Smooth muscle cell of bladder (primary cell): ENCODE measurements at places on chromosomes 1 and 21. TPM values are rescaled to one million over a fixed set of nuclear protein-coding genes. Genes with fewer than 3 reads are reported as not detected.

The IVL gene
- not detected in 2 replicates for total RNA-seq

The CD1E gene
- total RNA-seq = not detected in 2 replicates

The OR2L13 gene
- not detected in 2 replicates for total RNA-seq

The KIF2C gene
- total RNA-seq = 2.9 and 3.4 TPM in 2 replicates

The LDLRAD2 gene
- 0.14 and 0.18 TPM in 2 replicates for total RNA-seq

The AJAP1 gene
- not detected in 2 replicates for total RNA-seq

The TDRD5 gene
- not detected in 2 replicates for total RNA-seq

The FLG2 gene
- total RNA-seq = under 0.01 TPM in 1 of 2 replicates, not detected in the other

The OR14K1 gene
- not detected in 2 replicates for total RNA-seq

The C1orf141 gene
- not detected in 2 replicates for total RNA-seq

The SPRR2A gene
- total RNA-seq = not detected in 2 replicates
